ENCODE measurements at places on chromosomes 1 and 21.

DNA sequence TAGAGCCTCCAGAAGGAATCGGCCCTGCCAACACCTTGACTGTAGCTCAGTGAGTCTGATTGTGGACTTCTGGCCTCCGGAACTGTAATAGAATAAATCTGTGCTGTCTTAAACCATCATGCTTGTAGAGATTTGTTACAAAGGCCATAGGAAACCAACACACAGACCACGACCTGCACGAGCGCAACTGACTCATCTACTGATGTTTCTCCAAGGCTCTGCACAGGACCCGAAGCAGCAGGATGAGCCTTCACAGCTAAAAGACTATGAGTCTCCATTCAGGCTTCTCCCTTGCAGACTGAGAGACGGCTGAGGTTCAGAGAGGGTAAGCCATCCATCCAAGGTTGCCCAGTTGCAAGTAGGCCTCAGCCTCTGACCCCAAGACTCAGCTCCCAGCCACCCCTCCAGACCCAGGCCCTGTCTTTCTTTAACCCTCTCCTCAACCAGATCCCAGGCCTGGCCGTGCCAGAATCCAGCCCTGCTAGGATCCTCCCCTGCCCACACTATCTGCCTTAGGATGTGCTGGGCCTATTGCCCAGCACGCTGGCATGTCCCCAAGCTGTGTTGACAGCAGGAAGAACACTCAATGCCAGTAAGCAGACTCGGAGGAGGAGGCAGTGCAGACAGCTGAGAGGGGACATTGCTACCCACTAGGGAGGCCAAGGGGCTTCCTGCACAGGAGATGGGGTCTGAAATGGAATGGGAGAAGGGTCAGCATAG is 109.0 kb downstream of the HMGB4 start:
- peak; percentile 55 for DNase-seq

DNA sequence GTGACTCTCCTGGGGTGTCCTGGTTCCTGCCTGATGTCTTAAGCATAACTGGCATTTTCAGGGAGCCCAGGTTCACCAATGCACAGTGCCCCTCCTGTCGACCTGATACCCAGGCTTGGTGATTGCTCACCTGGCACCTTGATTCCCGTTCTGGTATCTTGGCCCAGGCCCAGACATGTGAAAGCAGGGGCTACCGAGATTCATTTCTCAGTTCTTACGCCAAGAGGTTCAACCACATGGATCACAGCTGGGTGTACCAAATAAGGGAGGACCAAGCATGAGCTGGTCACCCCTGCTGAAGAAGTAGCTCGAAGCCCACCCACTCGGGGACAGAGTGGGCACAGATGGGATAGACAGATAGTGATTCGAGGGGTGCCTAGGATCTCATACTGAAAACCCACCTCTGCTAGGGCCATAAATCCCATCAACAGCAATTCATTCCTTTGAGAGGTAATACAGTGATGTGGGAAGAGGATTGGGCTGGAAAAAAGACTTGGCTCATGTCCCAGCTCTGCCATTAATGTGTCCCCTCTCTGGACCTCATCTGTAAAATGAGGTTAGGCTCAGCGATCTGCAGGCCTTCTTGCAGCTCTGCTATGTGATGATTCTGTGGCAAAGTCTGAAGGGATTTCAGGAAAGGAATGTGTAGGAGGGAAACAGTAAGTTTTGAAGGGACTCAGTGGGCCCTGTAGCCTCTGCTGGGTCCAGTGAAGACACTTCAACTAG is 2.7 kb downstream of the EPHX1 start:
- DNase-seq, result no peak

- no peak for DNase-seq
Measured at GRCh38 chr1:24252185-24252780, 65.2 kb upstream of the IFNLR1 start.

DNA sequence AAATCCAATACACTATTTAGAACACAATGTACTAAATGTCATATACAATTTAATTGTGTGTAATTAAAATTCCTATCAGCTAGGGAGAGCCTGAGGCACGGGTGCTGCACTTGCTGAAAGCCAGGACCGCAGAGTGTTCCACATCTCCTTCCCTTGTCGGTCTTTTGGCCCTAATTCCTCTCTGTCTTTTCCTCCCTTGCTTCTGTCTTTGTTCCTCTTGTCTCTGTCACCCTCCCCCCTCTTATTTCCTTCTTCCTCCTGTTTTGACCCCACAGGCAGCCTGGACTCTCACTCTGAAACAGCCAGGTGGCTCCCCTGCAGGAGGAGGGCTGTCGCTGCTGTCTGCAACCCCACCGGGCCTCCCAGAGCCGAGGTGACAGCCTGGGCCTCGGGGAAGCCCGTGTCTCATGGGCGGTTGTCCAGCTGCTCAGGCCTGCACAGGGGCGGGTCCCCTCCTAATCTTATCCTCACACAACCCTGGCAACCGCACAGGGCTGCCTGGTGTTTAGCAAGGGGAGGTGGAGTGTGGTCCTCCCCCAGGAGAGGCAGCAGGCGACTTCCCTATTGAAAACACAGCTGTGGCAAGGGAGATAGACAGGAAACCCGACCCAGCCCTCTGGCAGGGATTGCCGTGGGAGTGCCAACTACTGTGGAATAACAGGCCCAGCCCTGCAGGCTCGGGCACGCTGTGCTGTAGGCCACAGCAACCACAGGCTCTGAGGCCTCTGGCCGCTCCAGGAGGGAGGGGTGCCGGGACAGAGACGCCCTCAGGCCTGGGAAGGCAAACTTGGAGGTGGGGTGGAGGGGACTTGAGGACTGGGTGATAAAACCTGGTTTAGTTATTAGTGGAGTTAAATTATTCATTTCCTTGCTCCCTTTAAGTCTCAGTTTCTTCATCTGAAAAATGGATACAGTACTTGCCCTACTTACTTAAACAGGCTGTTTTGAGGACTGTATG is 68.8 kb upstream of the WDR26 start:
- peak; percentile 93 for DNase-seq

- DNase-seq, result no peak
Measured at GRCh38 chr1:210223226-210223904, 9.2 kb upstream of the SERTAD4 start.

- no peak for DNase-seq
Measured at GRCh38 chr1:66788231-66788939, 12.7 kb downstream of the INSL5 start.

DNA sequence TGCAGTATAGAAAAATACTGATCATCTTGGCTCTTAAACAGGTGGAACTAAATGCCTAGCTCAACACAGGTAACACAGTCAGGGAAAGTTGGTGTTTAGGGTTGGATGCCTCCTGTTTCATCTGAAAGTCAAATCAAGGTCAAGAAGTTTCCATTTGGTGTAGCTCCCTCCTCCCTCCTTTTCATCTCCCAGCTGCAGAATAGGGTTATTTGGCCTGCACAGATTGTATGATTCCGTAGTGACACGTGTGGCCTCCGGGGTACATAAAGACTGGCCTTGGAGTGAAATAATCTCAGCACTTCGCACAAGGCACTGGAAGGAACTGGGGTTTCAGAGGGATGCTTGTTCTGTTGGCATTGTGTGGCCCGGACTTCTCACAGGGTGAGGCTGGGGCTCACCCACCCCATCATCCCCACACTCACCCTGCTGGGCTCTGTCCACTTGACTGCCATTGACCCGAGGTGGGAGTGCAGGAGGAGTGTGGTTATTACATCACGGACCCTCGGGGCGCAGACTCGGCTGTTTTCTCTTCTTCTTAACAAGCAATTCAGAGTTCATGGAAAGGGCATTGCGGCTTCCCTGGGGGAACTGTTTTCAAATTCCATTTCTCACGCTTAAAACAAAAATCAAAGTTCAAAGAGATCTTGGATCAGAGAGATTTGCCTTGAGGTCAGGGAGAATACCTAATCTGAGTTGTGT is 18.4 kb downstream of the IGSF5 start:
- DNase-seq, result no peak

DNA sequence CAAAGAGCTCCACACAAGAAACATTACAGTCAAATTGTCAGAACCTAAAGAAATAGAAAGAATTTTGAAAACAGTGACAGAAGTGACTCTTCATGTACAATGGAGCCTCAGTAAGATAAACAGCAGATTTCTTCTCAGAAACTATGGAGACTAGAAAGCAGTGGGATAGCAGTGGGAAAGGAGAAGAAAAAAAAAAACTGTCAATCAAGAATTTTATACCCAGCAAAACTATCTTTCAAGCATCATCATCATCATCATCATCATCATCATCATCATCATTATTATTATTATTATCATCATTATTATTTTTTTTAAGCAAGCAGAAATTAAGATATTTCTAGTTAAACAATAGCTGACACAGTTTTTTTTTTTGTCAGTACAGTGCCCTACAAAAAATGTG is 24.2 kb downstream of the CEP170 start:
- no peak for DNase-seq

DNA sequence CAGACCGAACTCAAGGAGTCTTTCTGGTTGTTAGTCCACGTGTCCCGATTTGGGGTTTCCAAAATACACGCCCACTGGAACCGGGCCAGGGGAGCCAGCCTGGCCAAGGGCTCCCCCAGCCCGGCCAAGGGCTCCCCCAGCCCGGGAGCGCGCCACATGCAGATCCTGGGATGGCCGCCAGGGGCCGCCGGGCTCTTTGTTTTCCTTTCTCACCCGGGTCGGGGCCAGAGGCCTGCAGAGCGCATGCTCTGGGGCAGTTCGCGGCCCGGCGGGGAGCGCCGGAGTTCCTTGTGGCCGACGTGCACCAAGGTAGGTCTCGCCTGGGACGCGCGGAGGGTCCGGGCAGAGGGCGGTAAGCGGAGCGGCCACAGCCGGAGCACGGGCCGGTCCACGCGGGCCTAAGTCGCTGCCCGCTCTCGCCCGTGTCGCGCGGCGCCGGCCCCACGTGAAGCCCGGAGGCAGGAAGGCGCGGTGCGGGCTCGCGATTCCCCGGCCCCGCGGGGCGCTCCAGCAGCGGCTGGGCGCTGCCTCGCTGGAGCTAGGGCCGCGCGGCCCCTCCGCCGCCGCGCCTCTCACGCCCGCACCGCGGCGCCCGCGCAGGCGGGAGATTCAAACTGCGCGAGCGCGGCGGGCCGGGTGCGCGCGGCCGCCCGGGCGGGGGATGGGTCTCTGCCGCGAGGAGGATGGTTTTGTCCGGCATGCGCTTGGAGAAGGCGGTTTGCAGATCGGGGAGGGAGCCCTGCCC is 12.3 kb downstream of the RCC1 start:
- DNase-seq, result peak; percentile 89

DNA sequence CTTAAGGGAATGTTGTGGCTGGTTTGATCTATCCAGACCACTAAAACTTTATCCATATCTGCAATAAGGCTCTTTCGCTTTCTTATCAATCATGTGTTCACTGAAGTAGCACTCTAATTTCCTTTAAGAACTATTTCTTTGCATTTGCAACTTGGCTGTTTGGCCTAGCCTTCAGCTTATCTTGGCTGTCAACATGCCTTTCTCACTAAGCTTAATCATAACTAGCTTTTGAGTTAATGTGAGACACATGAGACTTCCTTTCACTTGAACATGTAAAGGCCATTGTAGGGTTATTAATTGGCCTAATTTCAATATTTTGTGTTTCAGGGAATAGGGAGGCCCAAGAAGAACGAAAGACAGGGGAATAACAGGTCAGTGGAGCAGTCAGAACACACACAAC is 124.7 kb downstream of the TNFSF18 start:
- DNase-seq, result no peak

GRCh38 chr1:76508871-76509270 is 358.4 kb upstream of the ST6GALNAC5 start:
- DNase-seq, result no peak

DNA sequence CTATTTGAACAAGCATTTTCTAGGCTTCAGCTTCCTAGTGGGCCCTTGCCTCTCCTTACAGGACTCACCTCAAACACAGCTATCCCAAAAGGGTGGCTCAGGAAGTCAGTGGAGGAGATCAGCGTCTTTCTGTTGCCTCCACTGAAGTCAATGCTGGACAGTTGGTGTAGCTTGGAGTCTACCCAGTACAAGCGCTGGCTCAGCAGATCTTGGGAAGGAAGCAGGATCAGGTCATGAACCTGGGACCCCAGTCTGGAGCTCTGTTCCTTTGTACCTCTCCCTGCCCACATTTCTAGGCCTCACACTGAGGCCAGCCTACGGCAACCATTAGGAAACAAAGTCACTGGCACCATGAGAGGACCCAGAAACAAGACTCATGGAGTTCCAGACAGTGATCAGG is 23.7 kb upstream of the MAGOH start:
- no peak for DNase-seq

- no peak for DNase-seq
Measured at GRCh38 chr1:28031173-28031572, 57.2 kb downstream of the EYA3 start.

DNA sequence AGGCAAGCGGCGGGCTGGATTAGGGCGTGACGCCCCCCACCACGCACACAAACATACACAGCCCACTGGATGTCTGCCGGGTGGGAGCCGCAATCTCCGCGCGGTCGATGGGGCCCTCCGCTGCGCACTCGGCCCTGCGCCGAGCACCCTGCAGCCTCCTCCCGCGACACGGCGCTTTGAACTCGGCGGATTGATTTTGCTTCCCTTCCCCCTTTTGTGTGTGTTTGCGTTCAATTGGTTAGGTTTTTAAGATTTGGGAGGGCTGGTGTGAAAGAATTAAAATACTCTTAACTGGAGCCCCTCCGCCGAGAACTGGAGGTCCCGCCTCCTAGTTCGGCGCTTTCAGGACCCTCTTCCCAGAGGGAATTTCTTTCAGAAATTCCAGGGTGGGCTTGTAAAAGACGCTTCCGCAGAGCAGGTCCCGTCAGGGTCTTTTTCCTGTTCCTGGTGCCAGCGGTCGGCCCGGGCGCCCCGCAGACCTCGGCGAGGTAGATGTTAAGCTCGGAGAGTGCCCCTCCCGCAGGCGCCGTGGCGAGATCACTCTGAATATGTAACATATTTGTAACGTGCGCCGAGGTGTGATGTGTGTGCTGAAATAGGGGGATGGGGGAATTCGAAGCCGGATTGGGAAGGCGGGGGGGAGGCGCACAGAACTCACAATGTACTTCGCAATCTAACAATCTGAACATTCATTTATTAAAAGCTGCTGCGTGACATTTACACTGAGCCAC is 8.0 kb upstream of the BARHL2 start:
- no peak for DNase-seq

DNA sequence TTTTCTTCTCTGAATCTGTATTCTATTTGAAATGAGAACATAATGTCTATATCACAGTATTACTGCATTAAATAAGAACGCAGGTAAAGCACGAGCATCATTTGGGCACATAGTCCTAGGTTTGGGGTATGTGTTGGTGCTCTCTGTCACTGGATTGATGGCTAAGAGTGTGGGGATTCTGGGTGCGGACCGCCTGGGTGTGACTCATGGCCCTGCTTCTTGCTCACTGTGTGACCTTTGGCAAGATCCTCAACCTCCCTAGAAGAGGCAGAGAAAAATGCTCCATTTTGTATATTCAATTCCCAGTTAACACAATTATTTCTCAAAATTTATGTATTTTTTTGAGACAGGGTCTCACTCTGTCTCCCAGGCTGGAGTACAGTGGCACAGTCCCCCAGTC is 99.7 kb downstream of the LAMC2 start:
- DNase-seq, result no peak

DNA sequence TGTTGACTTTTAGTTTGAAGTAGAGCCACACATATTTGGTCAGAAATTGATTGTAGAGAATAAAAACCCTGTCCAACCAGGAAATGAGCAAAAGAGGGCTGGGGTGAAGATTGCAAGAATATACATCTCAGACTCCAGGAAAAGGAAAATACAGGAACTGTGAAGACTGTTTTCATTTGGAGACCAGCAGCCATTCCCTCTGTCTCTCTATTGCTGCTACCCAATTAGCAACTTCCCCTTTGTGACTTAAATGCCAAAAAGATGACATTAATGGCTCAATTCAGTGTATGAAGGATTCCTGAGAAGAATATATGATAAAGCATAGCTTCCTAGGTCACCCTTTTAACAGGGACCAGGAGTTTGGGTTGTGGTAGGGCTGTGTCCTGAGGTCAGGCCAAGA is 31.6 kb upstream of the CEP350 start:
- no peak for DNase-seq

GRCh38 chr1:156308078-156308477 is 9.0 kb upstream of the VHLL start:
- DNase-seq, result no peak

Measured in tibial artery (tissue), 4 donors.